ENCODE measurements at places on chromosomes 11 and 22.

DNA sequence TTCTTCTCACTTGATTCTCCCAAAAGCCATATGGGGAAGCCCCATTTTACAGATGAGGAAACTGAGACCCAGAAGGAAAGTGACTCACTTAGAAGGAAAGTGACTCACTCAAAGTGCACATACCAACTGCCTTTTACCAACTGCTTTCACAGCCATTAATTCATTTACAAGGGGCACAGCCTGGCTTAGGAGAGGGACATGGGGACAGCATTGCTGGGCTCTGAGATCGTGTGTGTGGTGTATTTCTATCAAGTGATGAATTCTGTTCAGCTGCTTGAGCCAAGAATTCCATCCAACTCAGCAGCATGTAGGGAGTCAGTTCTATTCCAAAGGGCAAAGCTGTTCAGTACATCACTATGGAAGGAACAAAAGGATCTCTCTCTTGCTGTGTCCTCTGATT lies 23.5 kb upstream of the PAK1 start:
- DNase-seq, result no peak

DNA sequence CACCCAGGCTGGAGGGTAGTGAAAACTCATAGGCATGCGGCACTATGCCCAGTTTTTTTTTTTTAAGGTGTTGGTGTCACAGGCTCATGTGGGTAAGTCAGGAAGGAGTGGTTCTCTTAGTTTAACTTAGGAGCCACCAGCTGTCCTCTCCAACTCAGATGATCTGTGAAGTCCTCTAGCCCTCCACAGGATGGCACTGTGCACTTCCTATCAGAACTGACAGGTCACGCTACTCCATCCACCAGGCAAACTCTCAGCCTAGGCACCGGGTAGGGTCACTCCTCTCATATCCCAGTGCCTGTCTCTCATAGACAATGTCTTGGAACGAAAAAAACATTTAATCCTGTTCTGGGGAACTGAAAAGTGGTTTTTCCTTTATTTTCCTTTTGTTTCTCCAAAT lies 16.5 kb downstream of the NAP1L4 start:
- peak; percentile 49 for DNase-seq

DNA sequence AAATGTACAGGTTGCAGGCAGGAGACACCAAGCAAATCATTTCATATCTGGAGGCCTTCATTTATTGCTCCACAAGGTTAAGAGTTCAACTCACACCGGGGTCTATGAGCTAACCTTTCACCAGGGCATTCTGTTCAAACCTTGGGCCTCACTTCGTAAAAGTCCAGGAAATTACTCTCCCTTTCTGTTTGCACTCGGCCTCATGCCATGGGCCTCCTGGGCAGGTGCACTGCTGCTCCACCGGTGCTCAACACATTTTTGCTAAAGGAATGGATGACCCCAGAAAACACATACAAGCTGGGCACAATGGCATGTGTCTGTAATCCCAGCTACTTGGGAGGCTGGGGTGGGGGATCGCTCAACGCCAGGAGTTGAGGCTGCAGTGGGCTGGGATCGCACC lies 16.6 kb upstream of the RRP7A start:
- no peak for DNase-seq

DNA sequence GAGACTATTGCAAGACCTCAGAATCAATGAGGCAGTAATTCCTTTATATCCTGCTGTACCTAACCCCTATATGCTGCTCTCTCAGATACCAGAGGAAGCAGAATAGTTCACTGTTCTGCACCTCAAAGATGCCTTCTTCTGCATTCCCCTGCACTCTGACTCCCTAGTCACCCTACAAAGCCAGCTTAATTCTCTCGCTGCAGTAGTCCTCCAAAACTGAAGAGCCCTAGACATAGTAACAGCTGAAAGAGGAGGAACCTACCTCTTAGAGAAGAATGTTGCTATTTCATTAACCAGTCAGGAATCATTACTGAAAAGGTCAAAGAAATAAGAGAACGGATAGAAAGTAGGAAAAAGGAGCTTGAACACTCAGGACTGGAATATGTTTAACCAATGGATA lies 49.3 kb downstream of the PRSS23 start:
- DNase-seq, result no peak

DNA sequence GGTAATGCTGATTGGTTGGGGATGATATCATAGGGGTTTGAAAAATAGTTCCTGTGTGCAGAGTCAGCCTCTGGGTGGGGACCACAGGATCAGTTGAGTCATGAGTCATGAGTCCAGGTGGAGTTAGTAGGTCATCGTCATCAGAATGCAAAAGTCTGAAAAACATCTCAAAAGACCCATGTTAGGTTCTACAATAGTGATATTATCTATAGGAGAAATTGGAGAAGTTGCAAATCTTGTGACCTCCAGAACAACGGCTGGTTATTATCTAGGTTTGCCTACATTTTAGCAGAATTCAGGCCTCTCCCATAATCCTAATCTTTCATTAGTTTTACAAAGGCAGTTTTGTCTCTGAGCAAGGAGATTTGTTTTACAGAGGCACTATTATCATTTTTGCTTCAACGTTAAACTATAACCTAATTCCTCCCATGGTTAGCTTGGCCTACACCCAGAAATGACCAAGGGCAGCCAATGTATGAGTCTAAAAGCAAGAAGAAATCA lies 38.9 kb downstream of the MS4A2 start:
- no peak for DNase-seq

GRCh38 chr11:58609723-58610122 lies 12.7 kb upstream of the CNTF start:
- no peak for DNase-seq

DNA sequence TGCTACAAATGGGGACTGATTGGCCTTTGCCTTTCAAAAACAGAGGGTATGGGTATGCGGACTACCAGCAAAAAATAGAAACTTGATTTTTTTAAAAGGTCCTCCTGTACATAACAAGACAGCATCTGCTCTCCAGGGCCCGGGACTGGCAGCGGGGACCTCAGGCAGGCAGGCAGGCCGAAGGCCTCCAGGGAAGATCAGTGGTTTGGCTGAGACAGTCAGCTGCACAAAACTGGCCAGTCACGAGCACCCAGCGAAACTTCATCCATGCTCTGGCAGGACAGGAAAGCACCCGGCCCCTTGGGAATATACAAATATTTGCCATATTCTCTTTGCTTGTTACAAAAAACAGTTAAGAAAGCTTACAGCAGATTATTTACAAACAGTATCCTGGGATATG lies 11.0 kb downstream of the RPL27A start:
- no peak for DNase-seq

Data from H9 (cell line).